ENCODE measurements at places on chromosomes 13 and 19.

DNA sequence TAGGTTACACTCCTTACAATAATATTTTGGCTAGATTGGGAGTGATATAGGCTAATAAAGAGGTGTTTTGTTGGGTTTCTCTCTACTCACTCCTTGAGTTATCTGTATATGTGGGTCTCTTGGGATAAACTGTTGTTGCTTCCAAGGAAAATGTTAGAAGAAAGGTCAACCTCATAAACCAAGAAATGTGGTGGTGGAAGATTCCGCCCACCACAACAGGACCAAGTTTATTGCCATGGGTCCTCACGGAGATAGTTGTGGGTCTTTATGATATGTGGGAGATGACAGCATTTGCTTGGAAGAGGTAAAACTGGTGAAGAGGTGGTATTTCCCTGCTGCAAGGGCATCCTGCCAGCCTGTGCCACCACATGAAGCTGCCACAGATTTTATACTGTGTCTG lies 259.6 kb downstream of the DCLK1 start:
- no peak for DNase-seq

- DNase-seq, result no peak
These were observed 36.3 kb downstream of the STOML3 start for GRCh38 chr13:38954291-38954690.

- no peak for DNase-seq
These were observed 507 bp downstream of the COL4A1 start for GRCh38 chr13:110306340-110306959.

DNA sequence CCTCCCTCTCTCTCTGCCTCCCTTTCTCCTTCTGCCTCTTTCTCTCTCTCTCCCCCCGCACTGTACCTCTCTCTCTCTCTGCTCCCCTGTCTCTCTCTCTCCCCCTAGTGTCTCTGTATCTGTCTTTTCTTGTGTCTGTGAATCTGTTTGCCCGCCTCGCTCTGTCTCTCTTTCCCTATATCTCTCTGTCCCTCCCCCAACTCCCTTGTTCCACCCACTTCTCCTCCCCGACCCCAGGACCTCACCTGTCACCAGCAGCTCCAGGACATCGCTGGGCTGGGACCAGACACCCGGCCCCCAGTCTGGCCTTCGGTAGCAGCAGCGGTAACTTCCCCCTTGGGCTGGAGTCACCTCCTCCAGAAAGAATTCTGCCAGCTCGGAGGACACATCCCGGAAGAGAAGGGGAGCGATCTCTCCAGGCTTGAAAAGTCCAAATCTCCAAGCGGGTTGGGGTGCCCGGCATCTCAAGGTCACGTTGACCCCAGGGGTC lies 3.9 kb downstream of the OSCAR start:
- no peak for DNase-seq

DNA sequence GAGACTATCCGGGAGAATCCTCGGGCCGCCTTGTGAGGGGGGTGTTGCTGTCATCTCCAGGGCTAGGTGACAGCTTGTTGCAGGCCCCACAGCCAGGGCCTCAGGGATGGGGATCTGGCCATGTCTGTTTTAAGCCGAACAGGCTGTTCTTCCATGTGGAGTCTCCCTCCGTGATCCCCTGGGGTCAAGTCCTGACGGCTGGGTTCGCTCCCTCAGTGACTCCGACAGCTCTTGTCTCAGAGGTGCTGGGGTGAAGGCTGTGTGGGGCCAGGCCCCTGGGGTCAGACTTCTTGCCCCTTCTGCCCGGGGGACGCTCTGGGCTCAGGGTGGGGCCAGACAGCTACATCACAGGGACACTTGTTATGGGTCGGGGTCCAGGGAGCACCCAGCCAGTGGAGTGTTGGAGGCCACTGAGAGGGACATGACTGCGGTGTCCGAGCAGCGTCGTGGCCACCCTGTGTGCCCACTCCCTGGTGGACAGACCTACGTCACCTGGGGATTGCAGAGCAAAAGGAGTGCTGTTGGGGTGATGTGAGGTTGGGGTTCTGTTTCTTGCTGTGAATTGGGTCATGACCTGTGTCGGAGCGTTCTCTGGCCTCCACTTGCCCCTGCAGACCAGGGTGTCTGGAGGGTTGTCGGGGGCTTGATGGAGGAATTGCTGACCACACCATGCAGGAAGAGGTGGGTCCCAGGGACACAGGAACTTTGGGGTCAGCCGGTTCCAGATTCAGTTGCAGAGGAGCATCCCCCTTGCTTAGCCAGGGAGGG lies 21.5 kb downstream of the EPN1 start:
- DNase-seq, result no peak

- no peak for DNase-seq
These were observed 119.4 kb downstream of the STOML3 start for GRCh38 chr13:38871275-38871674.

GRCh38 chr19:44904426-44904994 lies 1.1 kb upstream of the APOE start:
- DNase-seq, result no peak

DNA sequence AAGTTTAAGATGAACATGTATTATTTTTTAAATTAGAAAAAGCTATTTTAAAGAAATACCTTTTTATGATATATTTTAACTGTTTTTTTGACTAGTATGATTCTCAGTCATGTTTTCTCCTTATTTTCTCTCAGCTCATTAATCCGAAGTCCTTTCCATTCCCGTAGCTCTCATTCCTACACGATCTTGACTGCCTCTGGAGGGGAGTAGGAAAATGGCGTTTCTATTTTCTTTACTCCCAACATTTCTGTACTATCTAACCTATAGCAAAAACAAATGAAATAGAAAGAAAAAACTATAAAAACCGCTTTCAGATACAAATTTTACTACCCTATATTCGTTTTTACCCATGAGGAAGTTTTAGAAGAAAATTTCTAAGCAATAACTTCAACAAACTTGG lies 343.8 kb downstream of the RBM26 start:
- DNase-seq, result no peak

DNA sequence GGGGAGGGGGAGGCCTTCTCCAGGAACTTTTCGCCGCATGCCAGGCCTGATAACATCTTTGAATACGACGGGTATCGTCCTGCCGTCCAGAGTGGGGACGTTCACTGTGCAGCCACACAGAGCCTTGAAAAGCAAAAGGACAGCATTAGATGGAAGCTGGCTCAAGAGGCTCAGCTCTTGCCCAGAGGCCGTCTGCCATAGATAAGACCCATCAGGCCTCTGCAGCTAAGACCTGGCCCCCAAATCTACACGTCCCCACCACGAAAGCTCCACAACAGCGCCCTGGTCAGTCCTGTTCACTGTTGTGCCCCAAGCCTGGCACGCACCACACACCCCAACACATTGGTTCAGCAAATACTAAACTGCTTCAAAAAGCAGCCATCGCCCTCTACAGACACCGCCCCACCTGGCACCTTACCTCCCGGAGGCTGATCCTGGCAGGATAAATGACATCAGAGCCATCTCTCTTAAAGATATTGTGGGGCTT lies 2.1 kb downstream of the DNAJB1 start:
- no peak for DNase-seq

GRCh38 chr19:3657395-3657769 lies 30.8 kb upstream of the CACTIN start:
- no peak for DNase-seq

DNA sequence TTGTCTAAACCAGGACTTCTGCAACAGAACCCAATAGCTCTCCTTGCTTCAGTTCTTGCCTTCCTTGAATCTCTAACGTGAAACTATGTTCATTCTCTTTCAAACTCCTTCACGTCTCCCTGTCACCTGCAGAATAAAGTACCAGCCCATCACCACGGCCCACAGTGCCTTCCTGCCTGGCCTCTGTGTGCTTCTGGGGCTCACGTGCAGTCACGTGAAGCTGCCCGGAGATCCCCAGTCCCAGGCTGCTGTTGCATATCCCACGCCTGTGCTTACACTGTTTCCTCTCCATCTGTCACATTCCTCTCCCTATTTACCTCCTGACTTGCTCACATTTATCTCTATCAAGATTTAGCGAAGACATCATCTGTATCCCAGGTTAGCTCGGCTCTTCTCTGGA lies 102.8 kb downstream of the STARD13 start:
- no peak for DNase-seq

- DNase-seq, result no peak
These were observed at the start of gene GFY for GRCh38 chr19:49425178-49425577. TSS of gene GFY (plus strand) at chr19:49425388. CDS start at chr19:49426431, 1,043 bp downstream.

- no peak for DNase-seq
These were observed at the start of gene CDC34 for GRCh38 chr19:531753-532560. TSS of gene CDC34 (plus strand) at chr19:531760. CDS start at chr19:531932, 172 bp downstream.

GRCh38 chr19:50875795-50876422 lies 2.7 kb downstream of the KLK2 start:
- DNase-seq, result no peak

- no peak for DNase-seq
These were observed 27.2 kb downstream of the MYH14 start for GRCh38 chr19:50230379-50231351.

DNA sequence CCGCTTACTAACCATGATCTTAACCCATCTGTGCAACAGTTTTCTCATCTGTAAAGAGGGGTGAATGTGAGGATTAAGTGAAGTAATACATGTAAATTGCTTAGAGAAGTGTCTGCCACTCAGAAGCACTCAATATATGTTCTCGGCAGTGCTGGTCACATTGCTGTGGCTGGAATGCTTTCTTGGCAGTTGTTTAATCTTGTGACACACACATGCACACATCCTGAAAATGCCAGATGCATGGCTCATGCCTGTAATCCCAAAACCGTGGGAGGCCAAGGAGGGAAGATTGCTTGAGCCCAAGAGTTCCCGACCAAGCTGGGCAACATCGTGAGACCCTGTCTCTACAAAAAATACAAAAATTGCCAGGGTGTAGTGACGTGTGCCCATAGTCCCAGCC lies 4.9 kb upstream of the DMKN start:
- DNase-seq, result no peak

- no peak for DNase-seq
These were observed 4.0 kb downstream of the PTBP1 start for GRCh38 chr19:801030-801860.
